Upper lobe of right lung (tissue), 1 donor: ENCODE measurements at places on chromosomes 5 and 9.

- DNase-seq = no peak
These were observed 50.8 kb downstream of the SEMA5A start for GRCh38 chr5:9495121-9495520.

- no peak for DNase-seq
These were observed 1.3 kb downstream of the ZDHHC12 start for GRCh38 chr9:128722380-128723351.

- no peak for DNase-seq
These were observed 12.1 kb upstream of the PTAR1 start for GRCh38 chr9:69771775-69772418.

GRCh38 chr5:127988146-127988760 lies 95.3 kb upstream of the SLC12A2 start:
- no peak for DNase-seq

DNA sequence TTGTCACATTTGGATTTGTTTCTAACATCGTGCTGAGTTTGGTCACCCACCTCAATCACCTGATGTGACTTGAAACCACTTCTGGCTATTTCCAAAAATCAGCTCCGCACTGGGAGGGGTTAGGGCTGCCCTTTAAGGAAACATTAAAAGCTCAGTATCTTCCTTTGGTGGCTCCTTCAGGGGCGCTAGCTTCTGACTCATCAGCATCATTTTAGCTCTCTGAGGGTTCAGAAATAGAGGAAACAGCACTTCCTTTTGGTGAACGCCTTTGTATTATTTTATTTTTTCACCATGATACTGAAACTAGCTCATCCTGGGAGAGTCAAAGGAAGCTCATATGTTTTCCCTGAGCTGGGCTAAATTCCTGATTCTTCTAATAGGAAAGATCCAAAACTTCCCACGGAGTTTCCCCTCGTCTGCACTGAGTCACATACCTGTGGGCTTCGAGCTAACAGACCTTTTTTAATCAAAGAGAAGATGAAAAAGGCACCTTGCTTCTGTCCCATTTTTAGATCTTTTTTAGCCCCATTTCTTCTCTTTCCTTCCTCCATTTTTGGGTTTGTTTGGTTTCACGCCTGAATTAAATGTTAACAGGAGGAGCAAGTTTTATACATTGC lies 48.2 kb downstream of the ROPN1L start:
- no peak for DNase-seq

GRCh38 chr5:33769968-33770367 lies 121.8 kb downstream of the ADAMTS12 start:
- no peak for DNase-seq

DNA sequence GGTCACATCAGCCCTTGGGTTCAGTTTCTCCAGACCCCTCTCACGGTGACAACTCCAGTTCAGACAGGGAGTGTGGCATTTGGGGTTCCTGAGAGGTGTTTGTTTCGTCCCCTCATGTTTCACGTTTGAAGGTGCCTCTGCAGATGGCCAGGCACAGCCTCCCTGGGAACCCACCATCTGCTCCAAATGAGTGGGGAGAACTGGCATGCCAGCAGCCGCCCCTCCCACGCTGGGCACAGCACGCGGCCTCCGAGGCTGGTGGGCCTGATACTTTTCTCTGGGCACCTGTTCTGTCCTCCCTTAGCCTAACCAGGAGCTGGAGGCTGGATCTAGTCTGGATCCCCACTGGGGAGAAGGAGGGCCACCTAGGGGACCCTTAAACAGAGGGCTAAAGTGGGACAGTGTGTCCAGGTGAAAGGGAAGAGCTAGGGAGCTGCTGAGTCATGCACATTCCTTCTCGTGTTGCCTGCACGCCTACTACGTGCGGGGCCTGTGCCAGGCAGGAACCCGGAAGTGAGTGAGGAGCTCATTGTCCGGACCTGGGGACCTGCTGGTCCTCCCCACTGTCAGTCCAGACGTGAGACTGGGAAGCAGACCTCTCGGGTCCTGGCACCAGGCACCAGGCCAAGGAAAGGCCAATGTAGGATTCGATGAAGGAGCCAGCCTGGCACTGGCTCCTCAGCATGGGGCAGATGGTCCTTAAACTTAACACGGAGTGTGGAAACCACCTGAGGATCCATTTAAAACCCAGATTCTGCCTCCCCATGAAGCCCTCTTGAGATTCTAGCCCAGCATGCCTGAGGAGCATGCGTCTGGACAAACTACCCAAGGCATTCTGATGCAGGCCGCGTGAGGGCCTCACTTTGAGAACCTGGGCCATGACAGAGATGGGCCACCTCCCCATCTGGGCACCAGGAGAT lies 11.7 kb downstream of the DNM1 start:
- DNase-seq = peak; percentile 61

DNA sequence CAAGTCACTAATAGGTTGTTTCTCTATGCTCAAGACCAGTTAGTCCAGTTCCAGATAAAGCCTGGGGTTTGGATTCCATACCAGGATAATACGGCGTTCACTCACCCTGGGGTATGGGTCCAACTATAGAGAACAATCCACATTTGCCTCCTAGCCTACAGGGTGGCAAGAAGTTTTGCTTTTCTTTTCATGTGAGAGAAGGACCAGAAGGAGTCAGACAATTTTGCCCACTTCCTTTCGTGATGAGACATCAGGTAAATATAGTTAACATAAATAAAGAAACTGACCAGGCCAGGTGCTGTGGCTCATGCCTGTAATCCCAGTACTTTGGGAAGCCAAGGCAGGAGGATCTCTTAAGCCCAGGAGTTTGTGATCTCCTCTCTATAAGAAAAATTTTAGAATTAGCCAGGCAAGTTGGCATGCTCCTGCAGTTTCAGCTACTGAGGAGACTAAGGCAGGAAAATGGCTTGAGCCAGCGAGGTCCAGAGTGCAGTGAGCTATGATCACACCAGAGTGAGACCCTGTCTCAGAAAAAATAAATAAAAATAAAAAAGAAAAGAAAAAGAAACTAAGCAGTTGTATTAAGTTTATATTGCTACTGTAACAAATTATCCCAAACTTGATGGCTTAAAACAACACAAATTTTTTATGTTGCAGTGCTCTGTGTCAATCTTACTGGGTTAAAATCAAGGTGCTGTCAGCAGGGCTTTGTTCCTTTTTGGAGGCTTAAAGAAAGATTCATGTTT lies 7.5 kb upstream of the REEP5 start:
- no peak for DNase-seq

DNA sequence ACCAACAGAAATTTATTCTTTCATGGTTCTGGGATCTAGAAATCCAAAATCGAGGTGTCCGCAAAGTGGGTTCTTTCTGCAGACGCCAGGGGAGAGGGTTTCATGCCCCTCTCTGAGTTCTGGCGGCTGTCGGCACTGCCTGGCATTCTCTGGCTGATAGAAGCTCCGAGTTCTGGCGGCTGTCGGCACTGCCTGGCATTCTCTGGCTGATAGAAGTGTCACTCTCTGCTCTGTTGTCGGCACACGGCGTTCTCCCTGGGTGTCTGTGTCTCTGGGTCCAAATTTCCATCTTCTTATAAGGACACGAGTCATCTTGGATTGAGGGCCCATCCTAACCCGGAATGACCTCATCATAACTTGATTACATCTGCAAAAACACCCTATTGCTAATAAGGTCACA lies 7.6 kb downstream of the GFI1B start:
- no peak for DNase-seq

DNA sequence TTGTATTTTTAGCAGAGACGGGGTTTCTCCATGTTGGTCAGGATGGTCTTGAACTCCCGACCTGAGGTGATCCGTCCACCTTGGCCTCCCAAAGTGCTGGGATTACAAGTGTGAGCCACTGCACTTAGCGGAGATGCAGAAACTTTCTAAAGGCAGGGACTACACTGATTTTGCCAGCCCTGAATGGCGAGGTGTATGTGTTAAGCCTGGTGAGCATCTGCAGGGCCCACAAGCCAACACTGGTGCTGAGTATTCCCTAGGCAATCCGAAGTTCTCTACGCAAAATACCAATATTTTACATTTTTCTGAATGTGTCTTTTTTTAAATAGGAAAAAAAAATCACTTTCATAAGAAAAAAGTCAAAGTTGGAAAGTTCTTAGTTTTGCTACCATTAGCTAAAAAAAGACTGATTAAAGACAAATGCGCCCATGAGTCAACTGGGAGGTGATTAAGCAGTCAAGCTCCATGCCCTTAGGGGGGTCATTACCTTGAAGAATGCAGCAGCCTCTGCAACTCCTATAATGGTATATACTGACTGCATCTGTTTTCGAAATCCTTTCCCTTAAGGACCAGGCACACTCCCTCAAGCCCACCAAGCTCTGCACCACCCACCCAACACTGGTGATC lies 502.8 kb downstream of the BNC2 start:
- DNase-seq = no peak

DNA sequence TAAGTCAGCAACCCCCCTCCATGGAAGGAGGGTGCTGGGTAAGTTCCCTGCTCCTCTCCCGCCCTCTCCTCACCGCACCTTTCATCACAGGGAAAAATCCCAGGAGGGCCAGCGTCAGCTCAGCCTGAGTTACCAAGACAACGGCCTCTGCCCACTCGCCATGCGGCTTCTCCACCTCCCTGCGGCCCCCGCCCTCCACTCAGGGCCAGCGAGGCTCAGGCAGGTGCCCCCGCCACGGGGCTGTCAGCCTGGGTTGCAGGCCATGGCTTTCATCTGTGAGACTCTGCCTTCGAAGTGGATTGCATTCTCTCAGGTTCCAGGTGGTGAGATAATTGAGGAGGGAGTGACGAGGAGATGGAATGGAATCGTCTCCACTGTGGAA lies 27.2 kb upstream of the LAMC3 start:
- DNase-seq = no peak

- no peak for DNase-seq
These were observed 52.4 kb downstream of the GALNT10 start for GRCh38 chr5:154242964-154243376.

GRCh38 chr5:131355971-131356528 lies 92.2 kb downstream of the CDC42SE2 start:
- no peak for DNase-seq

DNA sequence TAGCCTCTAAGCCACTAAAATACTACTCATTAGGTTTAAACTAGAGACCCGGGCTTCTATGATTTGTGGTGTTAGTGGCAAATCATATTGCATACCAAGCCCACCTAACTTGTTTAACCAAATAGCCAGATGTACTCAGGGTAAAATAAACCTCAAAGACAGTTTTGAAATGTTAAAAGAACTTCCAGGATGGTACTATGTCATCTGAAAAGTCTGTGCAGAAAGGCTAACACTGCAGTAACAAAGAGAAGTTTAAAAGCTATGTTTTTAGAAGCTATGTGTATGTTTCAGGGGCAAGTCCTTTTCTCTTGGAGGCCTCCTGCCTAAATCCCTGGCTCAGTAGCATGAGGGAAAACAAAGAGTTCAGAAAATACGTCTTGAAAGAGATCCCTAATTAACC lies 84.9 kb upstream of the IL7R start:
- no peak for DNase-seq

DNA sequence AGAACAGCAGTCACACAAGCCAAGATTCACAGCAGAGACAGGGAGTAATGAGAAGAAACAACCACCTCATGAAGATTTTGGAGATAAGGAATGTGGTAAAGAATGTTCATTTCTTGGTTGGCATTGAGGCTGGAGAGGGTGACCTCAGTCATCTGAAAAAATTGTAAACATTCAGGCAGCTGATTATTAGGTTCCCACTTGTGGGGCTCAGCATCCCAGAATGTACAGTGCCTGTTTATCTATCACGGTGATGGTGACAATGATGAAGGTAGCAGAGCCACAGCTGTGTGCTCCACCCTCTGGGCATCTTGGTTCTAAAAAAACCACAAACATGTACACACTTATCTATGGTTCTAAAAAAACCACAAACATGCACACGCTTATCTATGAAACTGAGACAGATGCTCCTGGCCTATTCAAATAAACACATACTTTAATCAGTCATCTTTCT lies 143.9 kb upstream of the MOCS2 start:
- DNase-seq = no peak

GRCh38 chr9:17744786-17745185 lies 165.9 kb downstream of the SH3GL2 start:
- DNase-seq = no peak

GRCh38 chr9:78725503-78725902 lies 428.6 kb downstream of the PSAT1 start:
- no peak for DNase-seq

DNA sequence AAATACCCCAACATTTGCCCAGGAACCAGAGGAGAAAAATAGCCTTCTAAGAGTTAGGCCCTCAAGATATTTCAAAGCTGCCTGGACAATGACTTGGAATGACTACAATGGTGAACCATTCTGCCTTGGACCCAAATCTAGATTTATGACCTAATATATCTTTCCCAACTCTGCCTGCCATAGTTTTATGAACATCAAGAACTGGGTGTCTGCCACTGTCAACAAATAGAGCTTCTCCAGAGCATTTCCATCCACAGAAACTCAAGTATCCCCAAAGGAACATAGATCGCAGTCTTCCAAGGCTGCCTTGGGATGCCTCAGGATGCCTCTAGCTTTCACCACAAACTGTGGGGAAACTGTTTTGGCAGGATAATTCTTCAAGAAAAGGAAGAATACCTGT lies 48.2 kb upstream of the NFIB start:
- no peak for DNase-seq

- DNase-seq = no peak
These were observed 15.1 kb downstream of the PRKACG start for GRCh38 chr9:68998812-68999211.

DNA sequence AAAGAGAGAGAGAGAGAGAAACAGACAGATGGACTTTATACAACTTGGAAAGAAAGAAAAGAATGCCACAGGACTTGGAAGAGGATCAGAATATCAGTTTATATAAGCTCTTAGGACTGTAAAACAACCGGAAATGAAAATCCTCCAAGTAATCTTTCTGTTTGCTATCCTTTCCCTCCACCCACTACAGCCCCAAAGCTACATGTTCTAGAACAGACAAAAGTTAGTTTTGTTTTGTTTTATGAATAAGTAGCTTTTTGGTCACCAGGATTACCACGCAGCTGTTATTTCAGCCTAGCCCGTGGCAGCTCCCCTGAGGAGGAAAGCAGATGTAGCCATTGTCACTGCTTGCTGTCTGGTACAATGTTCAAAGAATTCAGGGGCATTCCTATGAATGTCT lies 66.6 kb downstream of the SH3TC2 start:
- DNase-seq = no peak

- DNase-seq = no peak
These were observed 11.8 kb upstream of the SEMA5A start for GRCh38 chr5:9557696-9558095.

DNA sequence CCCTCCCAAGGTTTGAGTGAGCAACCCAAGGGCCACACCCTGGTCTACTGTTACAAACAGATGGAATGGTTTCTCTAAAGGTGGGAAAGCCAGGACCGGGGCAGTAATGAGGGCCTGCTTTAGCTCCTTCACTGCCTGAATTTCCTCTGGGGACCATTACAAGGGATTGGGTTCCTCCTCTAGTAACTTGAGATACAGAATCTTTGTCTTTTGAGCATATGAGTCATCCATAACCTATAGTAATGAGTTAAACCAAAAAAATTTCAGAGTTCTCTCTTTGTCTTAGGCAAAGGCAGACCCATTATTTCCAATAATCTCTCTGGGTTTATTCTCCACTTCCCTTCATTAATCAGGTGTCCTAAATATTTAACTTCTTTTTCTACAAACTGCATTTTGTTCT lies 618.8 kb downstream of the HINT1 start:
- DNase-seq = no peak

GRCh38 chr5:158013303-158013702 lies 154.4 kb upstream of the CLINT1 start:
- no peak for DNase-seq
